ENCODE measurements at places on chromosomes 4 and X.

GRCh38 chrX:120315776-120316175 lies 4.5 kb upstream of the TMEM255A start:
- no peak for DNase-seq

DNA sequence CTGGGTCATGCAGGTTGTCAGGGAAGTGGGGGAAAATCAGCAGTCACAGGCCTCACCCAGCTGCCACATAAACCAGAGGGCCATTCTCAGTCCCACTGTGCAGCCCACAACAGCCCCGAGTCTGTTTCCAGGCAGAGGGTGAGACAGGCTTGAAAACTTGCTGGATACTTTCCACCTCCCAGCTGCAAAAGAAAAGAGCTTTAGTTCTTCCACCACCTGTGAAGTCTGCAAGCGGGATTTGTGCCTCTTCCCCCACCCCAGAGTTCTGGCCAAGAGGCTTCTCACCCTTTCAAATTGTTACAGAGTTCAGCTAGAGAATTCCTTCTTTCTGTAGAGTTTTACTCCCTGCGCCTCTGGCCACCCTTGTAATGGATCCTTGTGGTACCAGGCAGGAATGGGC lies 115.5 kb upstream of the ZDHHC15 start:
- no peak for DNase-seq

DNA sequence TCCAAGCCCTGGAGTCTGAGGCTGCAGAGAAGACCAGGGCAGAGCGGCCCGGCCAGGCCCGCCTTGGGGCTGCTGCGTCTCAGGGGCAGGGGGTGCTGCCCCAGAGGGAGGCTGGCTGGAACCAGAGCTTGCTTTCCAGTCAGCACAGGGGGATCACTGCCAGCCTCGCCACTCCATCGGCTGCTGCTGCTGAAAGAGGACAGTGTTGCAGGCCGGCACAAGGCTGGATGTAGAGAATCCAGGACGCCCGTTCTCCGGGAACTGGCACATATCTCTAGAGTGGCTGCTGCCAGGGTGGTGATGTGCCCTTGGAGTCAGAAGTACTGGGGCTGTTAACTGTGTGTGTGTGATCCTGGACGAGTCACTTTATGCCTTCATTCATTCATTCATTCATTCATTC lies 31.9 kb upstream of the SORCS2 start:
- no peak for DNase-seq

GRCh38 chrX:41350150-41350975 lies 16.4 kb downstream of the DDX3X start:
- no peak for DNase-seq

DNA sequence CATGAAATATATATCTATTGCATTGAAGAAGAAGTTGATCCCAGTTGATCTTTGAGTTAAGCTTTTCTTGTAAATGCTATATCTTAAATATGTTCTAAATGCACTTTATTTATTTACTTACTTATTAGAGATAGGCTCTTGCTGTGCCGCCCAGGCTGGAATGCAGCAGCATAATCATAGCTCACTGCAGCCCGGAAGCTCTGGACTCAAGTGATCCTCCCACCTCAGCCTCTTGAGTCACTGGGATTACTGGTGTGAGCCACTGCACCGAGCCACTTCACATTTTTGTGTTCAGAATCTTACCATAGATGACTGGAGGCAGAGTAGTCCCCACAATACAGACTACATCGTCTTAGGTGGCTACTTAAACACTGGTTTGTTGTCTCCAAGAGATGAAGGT lies 324.3 kb upstream of the SLIT2 start:
- DNase-seq, result no peak

DNA sequence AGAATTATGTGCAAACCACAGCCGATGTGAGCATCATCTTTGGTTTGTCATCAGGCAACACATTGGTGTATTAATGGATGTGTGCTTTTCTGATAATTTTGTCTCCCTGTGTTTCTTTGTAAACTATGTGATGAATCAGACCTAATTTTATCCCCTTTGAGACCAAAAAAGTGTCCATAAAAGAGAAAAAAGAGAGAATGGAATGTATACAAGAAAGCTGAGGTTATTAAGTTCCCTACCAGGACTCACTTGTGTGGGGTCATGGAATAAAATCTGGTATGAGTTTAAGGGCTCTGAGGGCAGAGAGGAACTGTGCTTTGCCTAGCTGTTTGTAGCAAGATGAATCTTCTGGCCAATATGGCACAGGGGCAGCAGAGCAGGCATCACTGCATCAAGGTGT lies 239.5 kb upstream of the HAND2 start:
- no peak for DNase-seq

- no peak for DNase-seq
Observed at GRCh38 chrX:50638123-50638522, 167.5 kb upstream of the DGKK start.

DNA sequence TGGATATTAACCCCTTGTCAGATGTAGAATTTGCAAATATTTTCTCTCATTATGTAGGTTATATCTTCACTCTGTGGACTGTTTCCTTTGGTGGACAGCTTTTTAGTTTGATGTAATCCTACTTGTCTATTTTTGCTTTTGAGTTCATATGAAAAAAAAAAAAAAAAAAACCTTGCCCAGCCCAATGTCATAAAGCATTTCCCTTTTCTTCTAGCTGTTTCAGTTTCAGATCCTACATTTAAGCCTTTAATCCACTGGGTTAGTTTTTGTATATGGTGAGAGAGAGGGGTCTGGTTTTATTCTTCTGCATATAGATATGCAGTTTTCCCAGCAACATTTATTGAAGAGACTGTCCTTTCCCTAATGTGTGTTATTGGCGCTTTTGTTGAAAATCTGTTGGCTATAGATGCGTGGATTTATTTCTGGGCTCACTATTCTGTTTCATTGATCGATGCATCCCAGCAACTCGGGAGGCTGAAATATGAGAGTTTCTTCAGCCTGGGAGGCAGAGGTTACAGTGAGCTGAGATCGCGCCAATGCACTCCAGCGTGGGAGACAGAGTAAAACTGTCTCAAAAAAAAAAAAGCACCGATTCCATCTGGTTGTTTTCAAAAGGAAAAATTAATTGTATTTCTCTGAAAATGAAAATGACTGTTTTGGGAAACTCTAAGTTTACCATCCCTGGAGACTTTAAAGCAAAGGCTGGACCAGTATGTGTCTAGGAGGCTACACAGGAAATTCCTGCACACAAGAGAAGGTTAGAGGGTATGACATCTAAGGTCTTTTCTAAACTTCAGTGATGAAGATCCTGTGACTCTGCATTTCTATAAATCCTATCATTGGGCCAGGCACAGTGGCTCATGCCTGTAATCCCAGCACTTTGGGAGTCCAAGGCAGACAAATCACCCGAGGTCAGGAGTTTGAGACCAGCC lies 35.6 kb downstream of the STEEP1 start:
- peak; percentile 33 for DNase-seq

DNA sequence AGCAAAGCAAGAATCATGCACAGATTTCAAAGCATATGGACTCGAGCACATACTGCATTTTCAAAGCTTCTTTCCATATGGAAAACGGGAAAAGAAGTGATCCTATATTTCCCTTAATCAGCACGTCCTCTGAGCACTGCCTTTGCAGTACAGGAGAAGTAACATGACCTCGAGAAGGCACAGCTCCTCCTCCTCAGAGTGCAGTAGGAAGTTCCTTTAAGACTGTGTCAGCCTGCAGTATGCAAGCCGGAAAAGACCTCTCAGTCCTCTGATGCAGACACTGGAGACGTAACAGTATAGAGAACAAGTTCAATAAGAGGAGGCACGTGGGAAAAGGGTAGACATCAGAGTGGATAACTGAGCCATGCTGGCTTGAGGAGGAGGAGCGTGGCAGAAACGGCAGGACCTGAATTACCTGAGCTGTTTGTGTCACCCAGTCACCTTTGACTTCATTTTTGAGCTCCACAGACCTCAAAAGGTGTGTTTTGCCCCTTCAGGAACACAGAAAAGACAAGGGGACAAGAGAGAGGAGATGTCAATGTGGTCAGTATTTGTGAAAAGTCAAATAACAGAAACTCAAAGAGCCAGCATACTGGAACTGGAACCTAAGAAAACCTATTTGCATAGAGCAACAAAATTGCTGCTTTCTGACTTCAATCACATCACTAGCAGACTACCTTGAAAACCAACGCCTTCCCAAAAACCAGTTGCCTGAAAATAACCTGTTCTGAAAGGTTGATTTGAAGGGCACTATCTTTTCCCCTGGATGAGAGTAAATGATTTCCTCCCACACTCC lies 20.8 kb downstream of the IRF2 start:
- peak; percentile 79 for DNase-seq

GRCh38 chr4:178462710-178463109 lies 1020.5 kb upstream of the AGA start:
- DNase-seq, result no peak
